HFFc6 (cell line): ENCODE measurements at places on chromosomes 4 and X. TPM values are rescaled to one million over a fixed set of nuclear protein-coding genes. Genes with fewer than 3 reads are reported as not detected.

DNA sequence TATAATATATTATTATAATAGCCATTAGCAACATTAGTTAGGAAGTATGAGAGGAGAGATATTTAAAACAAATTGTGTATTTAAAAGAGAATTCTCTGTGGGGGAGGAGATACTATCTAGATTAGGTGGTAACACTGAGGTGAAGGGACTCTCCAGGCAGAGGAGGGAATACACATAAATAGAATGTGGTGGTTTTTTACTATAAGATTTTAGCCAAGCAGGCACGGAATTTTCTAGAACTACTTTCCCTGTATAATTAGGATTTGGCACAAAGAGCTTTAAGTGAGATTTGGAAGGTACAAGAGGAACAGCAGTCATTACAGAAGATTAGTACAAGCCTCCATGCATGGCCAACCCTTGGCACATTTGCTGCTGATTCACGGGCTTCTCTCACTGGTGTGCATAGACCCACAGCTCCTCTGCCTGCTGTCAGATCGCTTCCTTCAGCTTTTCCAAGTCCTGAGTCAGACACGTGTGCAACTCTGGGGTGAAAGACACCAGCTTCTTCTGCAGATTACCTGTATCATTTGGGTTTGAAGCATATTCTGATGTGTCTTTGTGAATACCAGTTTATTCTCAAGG lies 685.5 kb downstream of the KCTD8 start:
- H3K27ac ChIP-seq: no peak overlapping the region
- no peaks in the 10 kb centered on the region for H3K4me1 ChIP-seq
- no peak for DNase-seq
- no peak overlapping the region for H3K4me3 ChIP-seq
- no peaks in the 10 kb centered on the region for H3K27me3 ChIP-seq
- no peaks in the 10 kb centered on the region; the same call in 1 of the 2 replicates for H3K36me3 ChIP-seq

GRCh38 chr4:10180603-10180926 lies 64.0 kb upstream of the WDR1 start:
- peak overlapping the region; percentile 98 for H3K27ac ChIP-seq
- H3K27me3 ChIP-seq: no peaks in the 10 kb centered on the region; the same call in none of the 2 replicates
- H3K36me3 ChIP-seq: peaks cover 7% of the 10 kb centered on the region; the same call in 1 of the 2 replicates
- H3K4me3 ChIP-seq: peak overlapping the region; percentile 64
- DNase-seq: no peak

The RBMXL3 gene
- total RNA-seq: not detected in 3 replicates

The TRIM75 gene
- not detected in 3 replicates for total RNA-seq

GRCh38 chrX:1592470-1593142 lies 1.2 kb downstream of the AKAP17A start:
- DNase-seq: no peak
- peak overlapping the region; percentile 95 for H3K4me3 ChIP-seq
- peaks cover 8% of the 10 kb centered on the region; the same call in 1 of the 2 replicates for H3K4me1 ChIP-seq
- H3K36me3 ChIP-seq: peaks cover 9% of the 10 kb centered on the region

The ADH1A gene
- not detected in 3 replicates for total RNA-seq

The LNX1 gene
- total RNA-seq: 0.06 TPM in 1 of 2 replicates, not detected in the other

GRCh38 chr4:109462802-109463201 lies 29.2 kb downstream of the SEC24B start:
- no peak overlapping the region for H3K27ac ChIP-seq
- H3K36me3 ChIP-seq: peaks cover 15% of the 10 kb centered on the region
- DNase-seq: no peak
- H3K4me3 ChIP-seq: no peak overlapping the region
- H3K27me3 ChIP-seq: no peaks in the 10 kb centered on the region; the same call in 1 of the 2 replicates

GRCh38 chr4:864456-865120 lies 38.7 kb upstream of the CPLX1 start:
- H3K4me1 ChIP-seq: no peaks in the 10 kb centered on the region
- no peaks in the 10 kb centered on the region; the same call in 1 of the 2 replicates for H3K27me3 ChIP-seq
- peaks cover 30% of the 10 kb centered on the region for H3K36me3 ChIP-seq
- H3K27ac ChIP-seq: no peak overlapping the region
- DNase-seq: no peak

The RAI2 gene
- total RNA-seq: not detected in 3 replicates

The LEF1 gene
- 0.30 TPM in 1 of 3 replicates, not detected in the others for total RNA-seq

The CHRDL1 gene
- 0.85 to 2.4 TPM (median 0.93 TPM) in 3 replicates for total RNA-seq

- H3K27ac ChIP-seq: no peak overlapping the region
- H3K4me1 ChIP-seq: peaks cover 74% of the 10 kb centered on the region
- no peaks in the 10 kb centered on the region for H3K27me3 ChIP-seq
- no peak for DNase-seq
- H3K36me3 ChIP-seq: no peaks in the 10 kb centered on the region; the same call in 1 of the 2 replicates
Observed at GRCh38 chr4:186934841-186935443, 211.3 kb upstream of the FAT1 start.

DNA sequence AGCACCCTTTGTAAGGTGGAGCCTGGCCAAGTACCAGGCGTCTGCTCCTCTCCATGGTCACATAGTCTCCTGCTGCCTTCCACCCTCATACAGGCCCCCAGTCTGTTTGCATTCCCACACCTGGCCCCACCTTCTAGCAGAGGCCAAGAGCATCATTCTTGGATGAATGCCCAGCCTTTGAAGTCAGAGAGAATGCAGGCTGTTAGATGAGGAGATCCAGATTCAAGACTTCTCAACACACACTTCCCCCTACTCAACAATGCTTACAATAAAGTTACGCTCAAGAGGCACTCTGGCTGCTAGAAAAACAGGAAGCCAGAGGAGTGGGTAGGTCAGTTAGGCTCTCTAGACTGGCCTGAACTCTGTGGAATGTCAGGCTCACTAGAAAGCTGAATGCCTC lies 43.3 kb downstream of the SHROOM4 start:
- DNase-seq: no peak
- no peak overlapping the region for H3K4me3 ChIP-seq
- no peaks in the 10 kb centered on the region for H3K4me1 ChIP-seq
- H3K27ac ChIP-seq: no peak overlapping the region
- no peaks in the 10 kb centered on the region for H3K36me3 ChIP-seq
- H3K27me3 ChIP-seq: no peaks in the 10 kb centered on the region

The PGAM4 gene
- total RNA-seq: 0.65 TPM in 1 of 3 replicates, not detected in the others
